ENCODE measurements at places on chromosomes 1 and 21.

- peak; percentile 78 for DNase-seq
These were observed 171.0 kb downstream of the LRRC40 start for GRCh38 chr1:70034403-70034802.

DNA sequence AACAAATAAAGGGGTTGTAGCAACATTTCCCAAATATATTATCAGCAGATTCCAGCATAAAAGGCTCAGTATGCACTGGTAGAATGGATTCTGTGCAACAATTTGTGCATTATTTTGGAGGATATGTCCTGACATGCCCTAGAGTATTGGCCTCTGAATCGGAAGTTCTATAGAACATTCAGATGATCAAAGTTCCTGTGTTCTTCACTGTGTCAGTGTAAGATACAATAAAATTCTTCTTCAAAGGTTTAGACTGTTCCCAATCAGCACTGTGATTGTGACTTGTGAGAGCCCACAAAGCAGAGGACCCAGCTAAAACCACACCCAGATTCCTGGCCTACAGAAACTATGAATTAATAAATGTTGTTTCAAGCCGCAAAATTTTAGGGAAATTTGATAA is 33.6 kb upstream of the GBP5 start:
- DNase-seq = no peak

- DNase-seq = no peak
These were observed 72.5 kb downstream of the ATP1A1 start for GRCh38 chr1:116445534-116445933.

GRCh38 chr1:179929955-179930798 is 24.4 kb upstream of the CEP350 start:
- no peak for DNase-seq

DNA sequence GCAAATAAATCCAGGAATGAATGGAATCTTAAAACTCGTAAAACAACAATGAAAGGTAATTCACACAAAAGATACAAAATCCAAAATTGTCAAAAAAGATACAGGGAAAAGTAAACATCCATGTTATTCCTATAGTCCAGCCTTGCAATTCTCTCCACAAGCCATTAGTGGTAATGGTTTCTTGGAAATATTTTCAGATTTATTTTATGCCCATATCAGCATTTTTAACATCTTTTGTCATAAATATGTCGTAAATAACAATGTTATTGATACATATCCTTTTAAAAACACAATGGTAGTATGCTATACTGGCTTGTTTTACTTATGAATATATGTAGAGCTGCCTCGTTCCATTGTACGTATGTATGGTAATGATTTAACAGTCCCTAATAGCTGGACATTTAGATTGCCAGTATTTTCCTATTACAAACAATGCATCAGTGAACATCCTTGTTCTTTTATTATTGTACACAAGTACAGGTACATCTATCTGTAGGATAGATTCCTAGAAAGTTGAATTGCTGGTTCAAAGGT is 30.6 kb downstream of the DNTTIP2 start:
- no peak for DNase-seq
